ENCODE measurements at places on chromosomes 4 and X.

DNA sequence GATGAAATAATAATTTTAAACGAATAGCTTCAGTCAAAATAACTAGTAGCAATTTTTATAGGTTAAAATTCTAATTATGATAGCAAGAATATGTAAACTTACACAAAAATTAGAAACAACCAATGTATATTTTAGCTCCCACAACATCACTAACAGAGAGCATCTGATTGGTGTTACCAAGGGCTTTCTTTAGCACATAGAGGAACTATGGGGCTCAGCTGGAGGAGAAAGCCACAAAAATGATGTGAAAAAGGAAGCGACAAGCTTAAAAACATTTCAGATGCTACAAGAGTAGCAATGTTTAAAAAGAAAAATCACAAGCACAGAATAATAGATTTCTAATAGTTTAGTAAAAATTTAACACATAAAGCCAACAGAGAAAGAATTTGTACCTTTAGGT, 56.3 kb downstream of the ATP8A1 start:
- no peak for DNase-seq

GRCh38 chrX:150201841-150202240, 161.3 kb upstream of the MAMLD1 start:
- no peak for DNase-seq

DNA sequence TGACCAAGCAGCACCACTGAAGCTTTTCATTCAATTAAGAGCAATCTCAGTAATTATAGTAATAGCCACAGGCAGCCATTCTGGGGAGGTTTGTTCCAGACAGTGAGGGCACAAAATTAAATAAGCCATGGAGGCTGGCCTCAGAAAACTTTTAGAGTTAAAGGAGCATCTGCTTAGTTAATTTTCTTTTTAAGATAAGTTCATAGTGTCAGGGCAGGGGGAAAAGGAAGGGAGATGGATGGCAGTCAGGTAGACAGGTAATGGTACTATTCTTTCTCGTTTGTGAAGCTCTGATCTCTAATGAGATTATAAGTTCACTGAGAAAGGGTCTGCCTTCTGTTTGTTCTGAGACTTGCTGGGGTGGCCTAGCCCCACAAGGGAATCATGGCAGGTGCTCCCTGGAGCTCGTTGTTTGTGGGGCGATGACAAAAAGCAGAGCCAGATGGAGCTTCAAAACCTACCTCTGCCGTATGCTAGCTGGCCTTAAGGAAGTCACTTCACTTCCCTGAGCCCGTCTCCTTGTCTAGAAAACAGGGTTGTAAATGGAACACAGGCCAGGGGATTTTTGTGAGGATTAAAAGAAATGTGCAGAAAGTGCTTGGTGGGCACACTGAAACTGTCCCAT, 44.6 kb upstream of the FGFBP2 start:
- DNase-seq: no peak

- no peak for DNase-seq
Measured at GRCh38 chr4:106208481-106209460, 107.2 kb downstream of the TBCK start.

GRCh38 chrX:56499372-56499771, 64.1 kb upstream of the UBQLN2 start:
- no peak for DNase-seq

DNA sequence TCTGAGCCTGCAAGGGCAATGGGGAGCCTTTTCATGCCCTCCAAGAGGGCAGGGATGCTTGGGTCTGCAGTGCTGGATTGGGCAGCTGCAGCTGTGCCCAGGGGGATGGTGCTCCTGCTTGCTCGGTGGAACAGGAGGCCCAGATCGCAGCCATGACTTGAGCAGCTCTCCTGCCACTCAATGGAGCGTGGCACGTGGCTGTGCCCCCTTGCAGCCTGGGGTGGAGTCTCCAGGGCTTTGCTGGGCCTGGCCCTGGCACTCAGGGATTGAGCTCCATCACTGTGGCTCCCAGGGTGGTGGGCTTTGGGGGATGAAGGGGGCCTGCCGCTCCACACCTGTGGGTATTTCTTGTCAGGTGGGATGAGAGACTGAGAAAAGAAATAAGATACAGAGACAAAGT, 53.4 kb upstream of the IBSP start:
- DNase-seq: no peak

DNA sequence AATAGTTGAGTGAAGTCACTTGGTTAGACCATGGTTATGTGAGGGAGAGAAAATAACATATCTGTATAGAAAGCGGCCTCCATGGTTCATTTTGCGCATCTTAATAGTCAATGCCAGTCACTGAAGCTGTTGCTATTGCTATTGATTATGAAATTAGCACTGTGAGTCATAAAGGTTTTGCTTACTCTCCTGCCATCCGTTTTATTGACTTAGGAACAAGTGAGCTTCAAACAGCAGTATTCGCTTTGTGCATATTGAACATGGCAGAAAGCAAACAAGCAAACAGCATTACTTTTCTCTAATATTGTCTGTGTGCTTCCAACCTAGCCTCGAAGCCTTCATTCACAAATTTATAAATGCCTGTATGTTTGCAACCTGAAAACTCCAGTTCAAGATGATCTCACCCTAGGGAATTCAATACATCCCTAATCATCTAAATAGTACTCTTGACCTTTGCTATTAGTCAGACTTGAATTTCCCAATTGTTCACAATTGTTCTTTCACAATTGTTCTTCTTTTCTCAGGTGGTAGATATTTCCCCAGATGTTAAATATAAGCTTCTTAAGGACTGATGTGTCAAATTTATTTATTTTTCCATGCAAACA, 55.9 kb upstream of the GABRA2 start:
- no peak for DNase-seq

GRCh38 chrX:134718105-134718965, 60.1 kb upstream of the PLAC1 start:
- no peak for DNase-seq

DNA sequence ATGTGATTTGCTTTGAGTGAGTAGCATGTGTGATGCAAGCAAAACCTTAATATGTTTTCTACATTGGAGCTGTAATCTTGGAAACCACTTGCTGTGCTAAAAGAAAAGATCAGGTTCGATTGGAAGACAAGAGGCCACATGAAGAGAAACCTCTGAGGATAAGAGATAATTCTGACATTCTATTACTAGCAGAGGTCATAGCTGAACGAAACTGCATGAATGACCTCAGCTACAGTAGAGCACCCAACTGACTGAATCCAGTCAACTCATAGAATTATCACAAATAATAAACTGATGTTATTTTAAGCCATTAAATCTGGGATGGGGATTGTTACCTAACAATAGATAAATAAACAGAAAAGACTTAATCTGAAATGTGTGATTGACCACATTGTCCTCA, 147.1 kb downstream of the CAMK2D start:
- DNase-seq: no peak

DNA sequence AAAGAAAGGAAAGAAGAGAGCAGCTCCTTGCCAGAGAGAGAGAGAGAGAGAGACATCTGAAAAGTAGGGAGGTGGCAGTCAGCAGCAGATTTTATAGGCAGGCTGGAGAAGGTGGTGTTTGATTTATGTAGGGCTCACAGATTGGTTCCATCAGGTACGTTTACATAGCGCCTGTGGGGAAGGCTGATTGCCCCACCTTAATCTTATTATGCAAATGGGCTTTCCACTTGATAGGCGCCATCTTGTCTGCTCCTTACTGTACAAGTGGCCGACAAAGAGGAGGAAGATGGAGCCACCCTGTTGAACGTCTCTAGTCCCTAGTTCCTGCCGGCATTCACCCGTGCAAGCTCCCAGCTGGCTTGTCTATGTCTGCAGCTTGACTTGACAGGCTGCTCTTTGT, 49.1 kb upstream of the DHRSX start:
- no peak for DNase-seq

GRCh38 chr4:151541389-151542071, 132.6 kb downstream of the FHIP1A start:
- DNase-seq: no peak

GRCh38 chrX:46039526-46039925, 505.7 kb downstream of the ZNF674 start:
- no peak for DNase-seq

DNA sequence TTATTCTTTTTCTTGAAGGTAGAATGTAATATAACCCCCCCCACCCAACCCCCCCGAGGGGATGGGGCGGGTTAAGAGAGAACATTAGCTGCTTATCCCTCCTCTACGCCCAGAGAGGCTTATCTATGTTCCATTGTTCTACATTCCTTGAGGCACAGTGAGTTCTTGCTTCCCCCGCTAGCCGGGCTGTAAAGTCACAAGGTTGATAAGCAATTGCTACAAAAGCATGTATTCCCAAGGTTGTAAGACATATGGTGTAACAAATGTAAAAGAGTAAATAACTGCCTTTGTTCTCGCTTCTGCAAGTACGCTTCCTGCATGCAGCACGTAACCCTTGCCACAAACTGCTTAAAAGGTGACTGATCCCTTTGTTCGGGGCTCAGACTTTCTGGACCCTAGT, 8.2 kb downstream of the DCAF8L2 start:
- no peak for DNase-seq

GRCh38 chr4:161585011-161585410, 578.8 kb downstream of the FSTL5 start:
- DNase-seq: no peak

GRCh38 chrX:23127586-23127985, 127.8 kb downstream of the DDX53 start:
- no peak for DNase-seq

GRCh38 chr4:40520533-40520932, 109.1 kb downstream of the RBM47 start:
- DNase-seq: no peak

DNA sequence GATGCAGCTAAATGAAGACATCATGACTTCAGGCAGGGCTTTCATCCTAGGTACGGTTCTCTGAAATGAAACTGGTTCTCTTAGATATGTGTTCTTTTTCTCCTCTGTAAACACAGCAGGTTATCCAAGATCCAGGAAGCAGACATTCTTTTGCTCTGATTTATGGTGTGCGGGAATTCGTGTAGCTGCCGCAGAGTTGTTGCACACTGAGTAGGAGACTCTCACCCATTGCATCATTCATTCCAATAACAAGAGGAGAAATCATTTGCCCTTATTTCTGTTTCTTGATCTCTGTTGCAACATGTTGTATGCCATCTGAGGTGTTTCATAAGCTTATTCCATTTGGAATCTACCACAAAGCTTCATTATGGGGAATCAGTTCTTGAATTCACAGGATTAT, 133.6 kb upstream of the VCX2 start:
- no peak for DNase-seq

- no peak for DNase-seq
Measured at GRCh38 chr4:31984872-31985271, 1264.7 kb downstream of the PCDH7 start.

- no peak for DNase-seq
Measured at GRCh38 chr4:83490876-83491450, 6.1 kb upstream of the ABRAXAS1 start.

DNA sequence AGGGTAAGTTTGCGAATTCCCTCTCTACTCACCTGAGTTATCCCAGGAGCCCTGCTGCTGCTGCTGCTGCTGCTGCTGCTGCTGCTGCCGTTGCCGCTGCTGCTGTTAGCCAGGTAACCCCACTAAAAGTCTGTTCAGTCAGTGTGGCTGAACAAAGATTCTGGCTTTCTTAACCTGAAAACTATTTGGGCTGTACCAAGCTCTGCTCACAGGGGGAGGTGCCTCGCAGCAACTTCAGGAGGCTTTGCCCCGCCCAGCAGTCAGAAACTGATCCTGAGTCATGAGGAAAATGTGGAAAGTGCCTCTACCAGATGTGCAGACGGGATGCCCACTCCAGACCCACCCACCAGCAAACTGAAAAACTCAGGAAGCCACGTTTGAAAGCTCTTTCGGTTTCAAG, at the start of gene CAPN6:
Gene CAPN6 (minus strand): TSS at position 145 of the 400 bp plus-strand sequence. CDS start 6,547 bp downstream, outside the sequence.
- DNase-seq: no peak

DNA sequence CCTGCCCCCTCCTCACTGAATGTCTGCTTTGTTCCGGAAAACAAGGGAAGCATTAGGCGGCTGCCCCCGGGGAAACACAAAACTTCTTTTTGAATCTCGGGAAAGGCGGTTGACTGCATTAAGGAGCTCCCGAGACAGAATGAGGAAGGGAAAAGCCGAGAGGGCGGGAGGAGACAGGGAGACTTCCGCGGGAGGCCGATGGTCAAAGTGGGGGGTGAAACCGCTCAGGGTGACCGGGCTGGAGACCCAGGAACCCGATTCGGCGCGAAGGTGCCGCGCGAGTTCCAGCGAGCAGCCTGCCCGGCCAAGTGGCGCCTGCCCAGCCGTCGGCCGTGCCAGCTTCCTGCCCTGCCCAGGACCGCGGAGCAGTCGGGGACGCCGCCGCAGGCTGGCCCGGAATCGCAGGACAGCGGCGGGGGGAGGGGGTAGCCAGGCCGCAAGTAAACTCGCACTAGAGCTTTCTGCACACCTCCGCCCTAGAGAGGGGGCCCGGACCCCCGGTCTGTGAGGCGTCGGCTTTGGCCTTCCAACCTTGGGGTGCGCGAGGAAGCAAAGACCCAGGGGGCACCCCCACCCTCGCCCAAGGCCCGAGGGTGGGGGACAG, 55.1 kb upstream of the BCOR start:
- DNase-seq: no peak

GRCh38 chrX:116317409-116317808, 119.0 kb upstream of the SLC6A14 start:
- DNase-seq: no peak

DNA sequence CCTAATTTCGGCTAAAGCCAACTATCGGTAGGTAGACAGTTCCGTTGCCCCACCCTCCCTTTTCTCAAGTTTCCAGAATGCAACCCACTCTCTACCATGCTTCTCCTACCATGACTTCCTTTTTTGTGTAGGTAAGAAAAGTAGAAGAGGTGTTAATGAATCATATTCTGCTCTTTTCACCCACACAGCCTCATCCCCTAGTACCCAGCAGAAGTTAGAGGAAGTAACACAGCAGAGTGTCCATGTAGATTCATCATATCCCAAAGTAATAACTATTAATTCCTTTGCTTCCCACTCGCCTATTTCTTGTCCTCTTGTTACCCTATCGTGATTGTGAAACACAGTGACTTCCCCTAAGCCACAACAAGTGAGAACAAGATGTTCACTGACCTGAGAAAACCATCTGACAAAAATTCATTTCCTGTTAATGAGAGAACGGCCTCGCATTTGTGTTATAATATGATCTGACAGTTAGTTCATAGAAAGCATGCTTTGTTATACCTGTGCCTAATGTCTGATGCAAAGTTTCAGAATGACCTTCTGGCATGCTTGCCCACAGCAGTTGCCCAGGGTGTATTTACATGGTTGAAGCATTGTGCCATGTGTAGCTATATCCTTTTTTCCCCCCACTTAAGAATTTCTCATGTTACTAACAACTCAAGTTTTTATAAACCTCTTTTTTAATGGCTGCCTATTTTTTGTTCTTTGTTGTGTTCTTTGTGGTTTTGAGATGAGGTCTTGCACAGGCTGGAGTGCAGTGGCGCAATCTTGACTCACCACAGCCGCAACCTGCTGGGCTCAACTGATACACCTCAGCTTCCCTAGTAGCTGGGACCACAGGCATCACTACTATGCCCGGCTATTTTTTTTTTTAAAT, 185.6 kb downstream of the RAP1GDS1 start:
- DNase-seq: peak; percentile 44

DNA sequence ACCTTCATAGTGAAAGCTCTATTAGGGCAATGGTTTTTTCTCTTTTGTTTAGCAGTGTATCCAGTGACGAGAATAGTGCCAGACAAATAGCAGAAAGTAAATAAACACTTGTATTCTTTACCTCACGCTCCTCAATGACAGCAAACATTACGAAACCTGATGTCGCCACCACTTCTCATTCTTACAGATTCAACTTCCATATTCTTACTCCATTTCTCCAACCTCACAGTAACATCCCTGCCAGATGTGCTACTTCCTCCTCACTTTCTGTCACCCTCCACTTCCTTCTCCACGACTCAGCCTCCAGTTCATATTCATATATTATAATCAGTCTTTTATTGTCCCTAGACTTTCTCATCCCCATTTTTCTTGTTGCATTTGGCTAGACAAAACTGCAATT, 1956.2 kb upstream of the AGA start:
- no peak for DNase-seq

- no peak for DNase-seq
Measured at GRCh38 chrX:928606-929005, 283.8 kb downstream of the CRLF2 start.
